ENCODE measurements at places on chromosomes 5 and 9.

- DNase-seq = no peak
These were observed 3.3 kb downstream of the REEP5 start for GRCh38 chr5:112918679-112919078.

GRCh38 chr5:127586066-127586770, 62.7 kb upstream of the CTXN3 start:
- no peak for DNase-seq

- no peak for DNase-seq
These were observed 12.1 kb upstream of the ABLIM3 start for GRCh38 chr5:149129181-149129580.

DNA sequence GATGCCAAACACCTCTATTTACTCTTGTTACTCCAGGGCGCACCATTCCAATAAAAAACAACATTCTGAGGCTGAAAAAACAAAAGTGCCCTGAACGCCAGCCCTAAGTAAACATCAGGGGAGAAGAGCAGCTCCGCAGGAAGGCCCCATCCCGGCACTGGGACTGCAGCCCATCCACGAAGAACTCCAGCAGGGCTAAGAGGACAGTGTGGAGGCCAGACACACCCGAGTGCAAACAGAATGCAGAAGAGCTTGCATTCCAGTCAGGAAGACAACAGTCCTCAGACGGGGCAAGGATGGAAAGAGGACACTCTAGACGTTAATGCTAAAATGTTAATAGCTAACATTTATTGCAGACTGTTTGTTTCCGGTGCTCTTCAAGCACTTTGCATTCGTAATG, 33.0 kb downstream of the FAM240B start:
- no peak for DNase-seq

DNA sequence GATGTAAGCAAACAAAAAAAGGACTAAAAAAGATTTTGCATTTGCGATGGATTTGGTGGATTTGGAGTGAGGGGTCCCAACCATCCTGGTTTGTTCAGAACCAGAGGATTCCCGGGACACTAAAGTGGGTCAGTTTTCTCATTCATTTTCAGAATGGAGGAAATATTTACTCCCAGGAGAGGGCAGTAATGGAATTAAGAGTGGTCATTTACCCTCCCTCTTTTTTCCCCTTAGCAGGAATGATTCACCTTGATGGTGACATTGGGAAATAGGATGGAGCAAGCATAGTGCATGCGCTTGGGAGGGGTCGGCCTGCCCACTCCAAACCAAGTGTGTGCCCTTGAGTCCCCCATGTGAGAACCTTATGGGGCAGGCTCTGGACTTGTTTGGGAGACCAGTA, 164.2 kb upstream of the PUM3 start:
- DNase-seq = no peak

GRCh38 chr5:68369457-68370125, 154.0 kb downstream of the PIK3R1 start:
- peak; percentile 68 for DNase-seq

All from activated effector memory CD4-positive, alpha-beta T cell treated with anti-CD3 and anti-CD28 coated beads, Interleukin-2, amount 50 U/mL, for 16 hours (primary cell).